ENCODE measurements at places on chromosomes 1 and 21.

GRCh38 chr21:25464275-25464674 is 143.0 kb downstream of the MRPL39 start:
- DNase-seq, result no peak

- no peak for DNase-seq
These were observed 146.7 kb downstream of the HMCN1 start for GRCh38 chr1:185880779-185881333.

GRCh38 chr1:210372931-210373627 is 44.4 kb downstream of the HHAT start:
- no peak for DNase-seq

- DNase-seq, result no peak
These were observed 31.9 kb downstream of the GNPAT start for GRCh38 chr1:231272880-231273279.

DNA sequence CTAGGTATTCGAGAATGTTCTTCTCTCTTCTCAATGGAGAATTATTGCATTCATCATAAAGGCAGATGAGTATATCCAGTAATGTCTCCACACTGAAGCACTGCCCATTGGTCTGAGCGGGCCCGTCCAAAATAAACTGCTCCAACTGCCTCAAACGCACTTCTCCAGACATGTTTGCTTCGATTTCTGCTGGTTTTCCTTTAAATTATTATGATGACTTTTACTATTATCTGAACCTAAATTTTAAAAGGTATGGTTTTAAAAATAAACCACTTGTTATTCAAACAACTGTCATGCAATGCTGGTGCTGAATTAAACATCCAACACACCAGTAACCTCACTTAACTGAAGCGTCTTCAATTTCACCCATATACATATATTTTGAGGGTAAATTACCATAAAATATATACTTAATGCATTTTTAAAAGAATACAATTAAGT is 1.3 kb downstream of the CDC42BPA start:
- no peak for DNase-seq

DNA sequence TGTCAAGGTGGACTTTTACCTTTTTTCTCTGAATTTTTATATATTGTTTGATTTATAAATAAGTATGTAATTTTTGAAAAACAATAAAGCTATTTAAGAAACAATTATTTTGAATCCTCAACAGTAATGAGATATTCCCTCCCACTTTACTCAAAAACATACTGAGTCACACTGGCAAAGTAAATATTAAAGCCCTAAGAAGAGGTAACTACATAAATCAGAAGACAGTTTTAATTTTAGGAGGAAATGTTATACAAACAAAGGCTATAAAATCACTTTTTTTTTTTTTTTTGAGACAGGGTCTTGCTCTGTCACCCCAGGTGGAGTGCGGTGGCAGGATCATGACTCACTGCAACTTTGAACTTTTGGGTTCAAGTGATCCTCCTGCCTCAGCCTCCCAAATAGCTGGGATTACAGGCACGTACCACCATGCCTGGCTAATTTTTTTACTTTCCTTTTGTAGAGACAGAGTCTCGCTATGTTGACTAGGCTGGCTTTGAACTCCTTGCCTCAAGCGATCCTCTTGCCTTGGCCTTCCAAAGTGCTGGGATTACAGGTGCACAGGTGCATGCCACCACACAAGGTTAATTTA is 36.2 kb downstream of the ZSWIM5 start:
- DNase-seq, result no peak

DNA sequence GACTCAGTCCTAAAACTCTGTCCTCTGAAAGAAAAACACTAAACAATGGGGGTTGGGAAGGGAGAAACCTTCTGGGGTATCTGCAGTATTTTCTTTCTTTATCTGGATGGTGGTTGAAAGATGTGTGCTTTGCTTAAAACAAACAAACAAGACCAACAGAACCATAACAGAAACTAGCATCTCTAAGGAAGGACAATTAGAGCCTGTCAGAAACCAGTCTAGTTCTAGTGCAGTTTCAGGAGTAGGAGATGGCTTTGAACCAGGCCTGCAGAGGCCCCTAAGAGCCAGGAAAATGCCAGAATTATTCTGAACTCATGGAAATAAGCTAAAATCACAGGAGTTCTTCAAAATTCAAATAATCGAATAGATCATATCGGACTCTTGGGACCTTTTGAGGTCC is 18.5 kb downstream of the ILDR2 start:
- no peak for DNase-seq

- DNase-seq, result peak; percentile 65
These were observed 20.8 kb downstream of the ATP5PO start for GRCh38 chr21:33894736-33895288.

GRCh38 chr1:234517110-234517802 is 38.3 kb upstream of the TARBP1 start:
- no peak for DNase-seq

Data from activated CD4-positive, alpha-beta T cell treated with anti-CD3 and anti-CD28 coated beads, Interleukin-2, amount 50 U/mL, for 4 hours (primary cell).